SK-N-SH (cell line): ENCODE measurements at places on chromosomes 13 and 19. TPM values are rescaled to one million over a fixed set of nuclear protein-coding genes. Genes with fewer than 3 reads are reported as not detected.

NCR1 gene
- polyA plus RNA-seq, result not detected in 2 replicates

GDF15 gene
- polyA plus RNA-seq, result 74.1 and 129 TPM in 2 replicates

KCNN4 gene
- polyA plus RNA-seq, result 21.0 and 22.2 TPM in 2 replicates

NKPD1 gene
- polyA plus RNA-seq, result 0.06 and 0.12 TPM in 2 replicates

NTF4 gene
- 0.66 and 1.6 TPM in 2 replicates for polyA plus RNA-seq

PRR36 gene
- 0.10 and 0.18 TPM in 2 replicates for polyA plus RNA-seq

- H3K36me3 ChIP-seq, result no peaks in the 10 kb centered on the region
- DNase-seq, result no peak
- H3K4me1 ChIP-seq, result no peaks in the 10 kb centered on the region
- H3K4me3 ChIP-seq, result no peak overlapping the region
- H3K27ac ChIP-seq, result no peak overlapping the region
Measured at GRCh38 chr13:69124996-69125395, 982.6 kb upstream of the ATXN8OS start.

GRCh38 chr13:112799394-112799793 lies 109.6 kb downstream of the ATP11A start:
- no peaks in the 10 kb centered on the region for H3K36me3 ChIP-seq
- H3K4me3 ChIP-seq, result no peak overlapping the region
- no peaks in the 10 kb centered on the region for H3K27me3 ChIP-seq
- no peaks in the 10 kb centered on the region for H3K4me1 ChIP-seq
- no peak for DNase-seq

- H3K27ac ChIP-seq, result no peak overlapping the region
- no peak for DNase-seq
- H3K27me3 ChIP-seq, result no peaks in the 10 kb centered on the region
- H3K4me1 ChIP-seq, result no peaks in the 10 kb centered on the region
- no peak overlapping the region for H3K4me3 ChIP-seq
Measured at GRCh38 chr13:99756281-99756680, 215.3 kb downstream of the ZIC5 start.

GRCh38 chr13:50519866-50520265 lies 323.6 kb downstream of the DLEU7 start:
- H3K4me1 ChIP-seq, result no peaks in the 10 kb centered on the region; the same call in none of the 2 replicates
- H3K4me3 ChIP-seq, result no peak overlapping the region
- no peak overlapping the region for H3K27ac ChIP-seq

- no peaks in the 10 kb centered on the region for H3K27me3 ChIP-seq
- no peaks in the 10 kb centered on the region for H3K36me3 ChIP-seq
- H3K4me1 ChIP-seq, result no peaks in the 10 kb centered on the region
- DNase-seq, result peak; percentile 14
- no peak overlapping the region for H3K27ac ChIP-seq
- H3K4me3 ChIP-seq, result no peak overlapping the region; the same call in 1 of the 2 replicates
Measured at GRCh38 chr13:61954092-61954491, 538.4 kb upstream of the PCDH20 start.

DNA sequence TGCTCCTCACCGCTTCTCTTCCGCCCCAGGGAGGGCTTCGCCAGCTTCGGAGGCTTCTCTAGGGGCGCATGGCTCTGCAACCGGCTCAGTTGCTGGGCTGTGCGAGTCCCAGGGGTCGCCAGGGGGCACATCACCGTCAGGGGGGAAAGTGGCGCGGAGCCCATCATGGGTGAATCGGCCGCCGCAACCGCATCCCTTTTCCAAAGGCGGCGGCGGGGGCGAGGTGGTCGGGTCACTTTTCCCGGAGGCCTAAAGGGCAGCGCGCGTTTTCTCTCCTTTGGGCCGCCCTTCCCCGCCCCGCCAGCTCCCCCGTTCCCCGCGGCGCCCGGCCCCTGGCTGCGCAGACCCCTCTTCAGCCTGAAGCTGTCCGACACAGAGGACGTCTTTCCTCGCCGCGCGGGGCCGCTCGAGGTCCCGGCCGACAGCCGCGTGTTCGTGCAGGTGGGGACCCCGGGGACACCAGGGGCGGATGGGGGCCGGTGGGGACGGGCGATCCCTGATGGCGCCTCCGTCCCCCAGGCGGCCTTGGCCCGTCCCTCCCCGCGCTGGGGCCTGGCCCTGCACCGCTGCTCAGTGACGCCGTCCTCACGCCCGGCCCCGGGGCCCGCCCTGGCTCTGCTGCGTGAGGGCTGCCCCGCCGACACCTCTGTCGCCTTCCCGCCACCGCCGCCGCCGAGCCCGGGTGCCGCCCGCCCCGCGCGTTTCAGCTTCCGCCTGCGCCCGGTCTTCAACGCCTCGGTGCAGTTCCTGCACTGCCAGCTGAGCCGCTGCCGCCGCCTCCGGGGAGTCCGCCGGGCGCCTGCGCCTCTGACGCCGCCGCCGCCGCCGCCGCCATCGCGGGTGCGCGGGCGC lies 1.7 kb downstream of the TGFBR3L start:
- no peaks in the 10 kb centered on the region for H3K36me3 ChIP-seq
- H3K27me3 ChIP-seq, result peaks cover 7% of the 10 kb centered on the region; the same call in 1 of the 2 replicates
- peak overlapping the region; percentile 43 for H3K4me3 ChIP-seq
- no peak overlapping the region for H3K27ac ChIP-seq
- peaks cover 18% of the 10 kb centered on the region; the same call in 1 of the 2 replicates for H3K4me1 ChIP-seq

- no peaks in the 10 kb centered on the region for H3K36me3 ChIP-seq
- no peak for DNase-seq
- H3K4me1 ChIP-seq, result peaks cover 7% of the 10 kb centered on the region; the same call in 1 of the 2 replicates
- no peak overlapping the region for H3K27ac ChIP-seq
- no peak overlapping the region for H3K4me3 ChIP-seq
Measured at GRCh38 chr13:28566891-28567290, 72.0 kb upstream of the FLT1 start.

DNA sequence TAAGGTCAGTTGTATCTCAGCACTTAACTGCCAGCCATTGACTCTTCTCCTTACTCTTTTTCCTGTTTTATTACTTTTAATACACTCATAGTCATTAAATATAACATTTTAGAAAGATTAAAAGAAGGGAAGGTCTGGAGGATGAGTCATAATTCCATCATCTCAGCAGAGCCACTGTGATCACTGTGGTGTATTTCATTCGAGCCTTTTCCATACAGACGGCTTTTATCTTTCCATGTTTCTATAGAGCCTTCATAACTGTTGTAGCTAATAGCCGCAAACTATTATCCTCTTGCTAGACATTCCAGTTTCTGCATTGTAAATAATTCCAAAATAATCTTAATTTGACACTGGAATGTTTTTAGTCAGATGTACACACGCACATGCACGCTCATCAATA lies 4.7 kb upstream of the FLT1 start:
- H3K36me3 ChIP-seq, result no peaks in the 10 kb centered on the region
- H3K4me3 ChIP-seq, result no peak overlapping the region
- no peak for DNase-seq
- no peaks in the 10 kb centered on the region for H3K4me1 ChIP-seq

GRCh38 chr13:110218581-110219201 lies 88.3 kb downstream of the COL4A1 start:
- no peaks in the 10 kb centered on the region for H3K36me3 ChIP-seq
- no peak overlapping the region for H3K27ac ChIP-seq
- peaks cover 13% of the 10 kb centered on the region; the same call in 1 of the 2 replicates for H3K4me1 ChIP-seq

DNA sequence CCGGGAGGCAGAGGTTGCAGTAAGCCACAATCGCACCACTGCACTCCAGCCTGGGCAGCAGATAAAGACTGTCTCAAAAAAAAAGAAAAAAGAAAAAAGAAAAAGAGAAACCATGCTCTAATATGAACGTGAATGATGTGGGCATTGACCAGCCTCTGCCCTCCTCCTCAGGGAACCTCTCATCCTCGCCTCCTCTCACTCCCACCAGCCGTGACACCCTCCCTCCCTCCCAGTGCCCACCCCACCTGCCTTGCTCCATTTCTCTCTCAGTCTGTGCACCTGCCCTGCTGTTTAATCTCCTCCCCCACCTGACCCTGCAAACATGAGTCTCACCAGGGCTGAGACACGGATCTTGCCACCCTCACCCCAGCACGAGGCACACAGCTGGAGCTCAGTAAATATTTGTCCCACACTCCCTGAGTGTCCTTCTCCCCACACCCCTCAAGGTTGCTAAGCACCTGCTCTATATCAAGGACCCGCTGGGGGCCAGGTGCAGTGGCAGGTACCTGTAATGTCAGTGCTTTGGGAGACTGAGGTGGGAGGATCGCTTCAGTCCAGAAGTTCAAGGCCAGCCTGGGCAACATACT lies 7.5 kb upstream of the BCAT2 start:
- no peaks in the 10 kb centered on the region for H3K27me3 ChIP-seq
- no peaks in the 10 kb centered on the region for H3K4me1 ChIP-seq
- DNase-seq, result no peak
- no peaks in the 10 kb centered on the region for H3K36me3 ChIP-seq
- H3K4me3 ChIP-seq, result no peak overlapping the region

- no peak overlapping the region for H3K27ac ChIP-seq
- H3K36me3 ChIP-seq, result no peaks in the 10 kb centered on the region
- no peak overlapping the region for H3K4me3 ChIP-seq
- H3K4me1 ChIP-seq, result peaks cover 30% of the 10 kb centered on the region
- no peak for DNase-seq
- no peaks in the 10 kb centered on the region for H3K27me3 ChIP-seq
Measured at GRCh38 chr13:36912369-36912768, 7.7 kb downstream of the SMAD9 start.

DNA sequence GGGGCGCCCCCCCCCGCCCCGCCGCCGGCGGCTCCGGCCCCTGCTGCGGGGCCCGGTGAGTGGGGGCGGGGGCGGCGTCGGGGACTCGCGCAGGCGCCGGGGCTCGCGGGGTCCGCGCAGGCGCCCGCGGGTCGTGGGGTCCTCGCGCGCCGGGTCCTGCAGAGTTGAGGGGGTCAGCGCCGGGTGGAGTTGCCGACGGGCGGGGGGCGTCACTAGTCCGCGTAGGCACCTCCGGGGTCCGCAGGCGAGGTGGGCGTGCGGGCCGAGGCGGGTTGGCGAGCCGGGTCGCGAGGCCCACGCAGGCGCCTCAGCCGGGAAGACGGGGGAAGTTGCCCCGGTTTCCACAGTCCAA lies 365 bp downstream of the PPP6R1 start:
- no peaks in the 10 kb centered on the region for H3K27me3 ChIP-seq
- H3K4me1 ChIP-seq, result peaks cover 26% of the 10 kb centered on the region; the same call in 1 of the 2 replicates
- H3K27ac ChIP-seq, result peak overlapping the region; percentile 82
- peak overlapping the region; percentile 94 for H3K4me3 ChIP-seq

- H3K27me3 ChIP-seq, result no peaks in the 10 kb centered on the region
- peak overlapping the region; percentile 83 for H3K4me3 ChIP-seq
- DNase-seq, result peak; percentile 86
- H3K36me3 ChIP-seq, result peaks cover 3% of the 10 kb centered on the region; the same call in 1 of the 2 replicates
- H3K27ac ChIP-seq, result peak overlapping the region; percentile 97
Measured at GRCh38 chr19:35744430-35745327, 539 bp downstream of the U2AF1L4 start.

GRCh38 chr19:37855098-37855497 lies 51.3 kb downstream of the WDR87 start:
- no peaks in the 10 kb centered on the region for H3K27me3 ChIP-seq
- no peak overlapping the region for H3K27ac ChIP-seq
- H3K36me3 ChIP-seq, result no peaks in the 10 kb centered on the region
- peak; percentile 95 for DNase-seq
- no peaks in the 10 kb centered on the region for H3K4me1 ChIP-seq
- peak overlapping the region; percentile 35 for H3K4me3 ChIP-seq

DNA sequence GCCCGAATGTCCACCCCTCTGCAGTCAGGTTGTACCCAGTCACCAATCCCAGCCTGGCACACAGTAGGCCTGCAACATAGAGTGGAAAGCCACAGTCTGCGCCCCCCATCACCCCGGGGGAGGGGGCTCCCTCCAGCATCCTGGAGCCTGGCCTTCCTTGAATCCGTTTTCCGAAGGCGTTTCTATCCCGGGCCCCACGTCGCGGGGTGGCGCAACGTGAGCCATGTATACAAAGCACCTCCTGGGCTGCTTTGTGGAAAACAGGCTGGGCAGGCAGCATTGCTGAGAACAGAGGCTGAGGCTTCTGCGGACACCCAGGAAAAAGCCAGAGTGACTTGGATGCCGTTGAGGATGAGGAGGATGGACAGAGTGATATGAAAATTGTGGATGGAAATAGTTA lies 103.3 kb upstream of the USP29 start:
- no peak for DNase-seq
- no peak overlapping the region for H3K4me3 ChIP-seq
- no peak overlapping the region for H3K27ac ChIP-seq
- no peaks in the 10 kb centered on the region for H3K4me1 ChIP-seq
- H3K27me3 ChIP-seq, result no peaks in the 10 kb centered on the region

GRCh38 chr13:24742294-24742693 lies 21.7 kb upstream of the RNF17 start:
- H3K4me3 ChIP-seq, result no peak overlapping the region
- DNase-seq, result no peak
- H3K4me1 ChIP-seq, result no peaks in the 10 kb centered on the region
